ENCODE measurements at places on chromosomes 3 and 15.
A peak's percentile ranks its signal among the peaks of the same experiment; 100 is the strongest.

DNA sequence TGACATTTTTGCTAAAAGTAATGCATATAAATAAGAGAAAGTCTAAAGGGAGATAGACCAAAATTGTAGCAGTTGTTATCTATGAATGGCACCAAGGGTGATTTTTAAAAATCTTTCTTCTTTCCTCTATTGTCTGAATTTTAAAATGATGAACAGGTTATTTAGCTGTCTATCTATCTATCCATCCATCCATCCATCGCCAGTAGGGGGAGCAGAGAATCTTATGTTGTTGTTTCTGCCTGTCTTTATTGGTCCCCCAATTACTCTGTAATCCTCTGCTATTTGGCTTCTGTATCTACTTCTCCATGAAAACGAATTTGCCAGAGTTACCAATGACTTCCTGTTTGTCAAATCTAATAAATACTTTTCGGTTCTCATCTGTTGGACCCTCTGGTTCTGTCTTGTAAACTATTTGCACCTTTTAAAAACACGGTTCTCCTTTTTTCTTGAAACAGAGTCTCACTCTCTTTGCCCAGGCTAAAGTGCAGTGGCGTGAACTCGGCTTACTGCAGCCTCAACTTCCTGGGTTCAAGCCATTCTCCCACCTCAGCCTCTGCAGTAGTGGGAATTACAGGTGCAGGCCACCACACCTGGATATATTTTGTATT lies 86.0 kb downstream of the ECT2 start:
- no peaks in the 10 kb centered on the region for H3K36me3 ChIP-seq
- no peak overlapping the region for H3K27ac ChIP-seq
- no peak overlapping the region for H3K4me3 ChIP-seq

DNA sequence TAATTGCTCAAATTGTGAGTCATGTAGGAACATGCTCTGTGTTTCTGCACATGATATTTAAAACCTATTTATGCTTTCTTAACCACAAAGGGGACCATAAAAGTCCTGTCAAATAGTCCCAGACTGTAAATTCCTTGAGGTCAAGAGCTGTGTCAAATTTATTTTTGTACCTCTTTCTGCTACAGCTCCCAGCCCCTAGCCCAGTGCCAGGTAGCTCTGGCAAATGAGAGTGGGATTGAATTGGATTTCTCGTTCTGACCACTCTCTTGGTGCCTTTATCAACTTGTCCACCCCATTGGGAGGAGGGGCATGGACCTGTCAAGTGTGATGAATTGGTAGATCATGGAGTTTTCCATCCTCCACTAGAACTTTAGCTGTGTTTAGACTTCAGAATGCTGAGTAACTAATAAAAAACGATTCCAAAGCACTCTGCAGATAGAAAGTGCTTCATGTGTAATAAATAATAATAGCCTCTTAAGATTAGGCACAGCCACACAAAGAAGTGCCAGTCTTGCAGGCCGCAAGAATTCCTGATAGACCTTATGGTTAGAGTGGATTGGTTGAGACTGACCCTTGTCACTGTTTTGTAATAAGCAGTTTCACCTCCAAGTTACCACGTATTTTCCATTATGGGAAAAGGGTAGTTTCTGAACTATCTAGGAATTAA lies 120.4 kb downstream of the LPP start:
- H3K27ac ChIP-seq = peak overlapping the region; percentile 94
- no peak overlapping the region for H3K4me3 ChIP-seq

GRCh38 chr3:101148001-101148400 lies 154.8 kb upstream of the ABI3BP start:
- H3K4me1 ChIP-seq = no peaks in the 10 kb centered on the region
- H3K4me3 ChIP-seq = no peak overlapping the region
- H3K27me3 ChIP-seq = no peaks in the 10 kb centered on the region
- no peak for DNase-seq
- no peak overlapping the region for H3K27ac ChIP-seq
- H3K36me3 ChIP-seq = no peaks in the 10 kb centered on the region

GRCh38 chr15:39110746-39111145 lies 470.1 kb upstream of the THBS1 start:
- DNase-seq = no peak
- no peak overlapping the region for H3K4me3 ChIP-seq
- H3K27me3 ChIP-seq = no peaks in the 10 kb centered on the region
- no peak overlapping the region for H3K27ac ChIP-seq

- no peaks in the 10 kb centered on the region for H3K36me3 ChIP-seq
- no peak overlapping the region for H3K27ac ChIP-seq
- no peak for DNase-seq
- H3K4me3 ChIP-seq = no peak overlapping the region
- H3K4me1 ChIP-seq = peaks cover 10% of the 10 kb centered on the region
- no peaks in the 10 kb centered on the region for H3K27me3 ChIP-seq
Observed at GRCh38 chr3:108300103-108300849, 3.9 kb downstream of the HHLA2 start.

DNA sequence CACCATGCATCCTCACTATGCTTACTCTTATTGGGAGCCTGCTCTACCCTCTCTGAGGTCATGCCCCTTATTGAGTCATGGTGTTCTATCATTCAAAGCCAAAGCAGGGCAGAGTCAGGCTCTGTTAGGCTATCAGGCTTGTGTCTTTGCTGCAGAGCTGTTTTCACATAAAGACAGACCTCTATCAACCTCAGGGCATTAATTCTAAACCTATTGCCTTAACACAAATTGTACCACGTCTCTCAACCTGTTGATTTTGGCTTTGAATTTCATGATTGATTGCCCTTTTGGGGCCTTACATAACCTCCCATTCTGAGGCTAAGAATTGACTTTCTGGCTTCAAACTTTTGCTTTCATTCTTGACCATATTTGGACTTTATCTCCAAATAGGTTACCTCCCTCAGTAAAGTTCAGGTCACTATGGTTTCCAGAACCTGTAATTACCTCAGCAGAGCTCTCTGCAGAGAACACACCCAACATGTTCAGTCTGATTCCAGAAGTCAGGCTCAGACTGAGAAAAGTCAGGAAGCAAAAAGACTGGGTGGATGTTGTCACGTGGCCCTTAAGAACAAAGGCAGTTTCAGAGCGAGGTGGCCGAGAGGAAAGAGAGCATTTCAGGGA lies 221.4 kb upstream of the NANOGP8 start:
- peaks cover 35% of the 10 kb centered on the region for H3K4me1 ChIP-seq
- DNase-seq = no peak
- H3K27me3 ChIP-seq = no peaks in the 10 kb centered on the region
